ENCODE measurements at places on chromosomes 5 and 9.

DNA sequence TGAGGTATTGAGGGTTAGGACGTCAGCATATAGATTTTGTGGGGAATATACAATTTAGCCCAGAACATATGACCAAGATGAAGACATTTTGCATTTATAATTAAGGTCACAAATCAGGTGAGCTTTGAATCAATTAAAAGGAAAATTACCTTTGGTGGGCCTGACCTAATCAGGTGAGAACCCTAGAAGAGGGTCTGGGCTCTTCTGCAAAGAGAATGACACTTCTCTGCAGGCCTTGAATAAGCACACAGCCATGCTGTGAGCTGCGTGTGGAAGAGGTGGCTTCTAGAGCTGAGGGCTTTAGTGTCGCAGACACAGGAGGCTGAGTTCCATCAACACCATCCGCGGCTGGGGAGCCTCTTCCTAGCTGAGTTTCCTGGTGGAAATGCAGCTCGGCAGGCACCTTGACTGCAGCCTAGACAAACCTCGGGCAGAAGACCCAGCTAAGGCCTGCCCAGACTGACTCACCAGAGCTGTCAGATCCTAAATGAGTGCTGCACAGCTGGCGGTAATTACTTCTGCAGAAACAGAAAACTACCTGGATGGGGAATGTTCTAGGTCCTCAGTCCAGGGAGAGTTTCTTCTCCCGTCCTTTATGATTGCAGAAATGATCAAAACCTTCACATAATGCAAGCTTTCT is 287.5 kb upstream of the IRX1 start:
- DNase-seq, result no peak

DNA sequence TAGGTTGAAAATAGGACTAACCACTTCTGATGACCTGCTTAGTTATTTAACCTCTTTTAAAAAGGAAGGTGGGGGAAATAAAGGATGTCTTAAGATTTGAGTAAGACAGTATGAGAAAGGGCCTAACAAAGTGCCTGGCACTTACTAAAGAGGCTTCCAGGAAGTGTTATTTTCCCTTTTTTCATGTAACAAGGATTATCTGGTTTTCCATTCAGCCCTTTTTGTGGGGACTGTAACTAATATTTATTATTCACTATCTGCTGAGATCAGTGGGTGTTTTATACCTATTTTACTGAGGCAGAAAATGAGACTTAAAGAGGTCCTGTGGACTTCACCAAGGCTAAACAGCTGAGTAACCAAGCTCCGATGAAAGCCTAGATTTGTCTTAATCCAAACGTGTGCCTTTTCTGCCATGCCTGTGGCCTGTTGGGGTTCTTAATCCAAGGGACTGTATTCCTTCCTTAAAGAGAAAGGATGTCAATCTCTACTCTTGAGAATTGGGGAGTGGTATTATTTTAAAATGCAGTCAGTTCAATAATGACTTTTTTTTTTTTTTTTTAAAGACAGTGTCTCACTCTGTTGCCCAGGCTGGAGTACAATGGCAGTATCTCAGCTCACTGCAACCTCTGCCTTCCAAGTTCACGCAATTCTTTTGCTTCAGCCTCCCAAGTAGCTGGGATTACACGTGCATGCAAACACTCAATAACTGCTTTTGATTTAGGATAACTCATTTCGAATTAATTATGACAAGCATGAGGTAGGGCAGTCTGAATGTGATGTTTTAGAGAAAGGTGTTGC is 6.5 kb downstream of the JMY start:
- DNase-seq, result no peak

DNA sequence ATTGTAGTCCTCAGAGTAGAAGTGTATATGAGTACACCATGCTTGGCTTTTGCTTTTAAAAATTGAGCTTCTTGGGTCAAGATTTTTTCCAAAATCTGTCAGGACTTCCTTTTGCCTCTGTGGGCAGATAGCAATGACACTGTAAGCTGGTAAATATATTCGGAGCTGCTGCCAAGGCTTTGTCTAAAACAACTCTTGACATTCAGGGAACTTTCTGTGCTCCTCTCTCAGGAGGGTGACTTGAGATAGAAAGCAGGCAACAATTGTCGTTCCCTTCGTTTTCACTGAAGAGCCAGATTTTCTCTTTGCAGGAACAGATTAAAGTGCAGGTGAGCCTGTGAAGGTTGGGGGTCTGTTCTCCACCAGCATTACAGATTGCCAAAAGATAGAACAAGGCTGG is 230.5 kb downstream of the MAST4 start:
- no peak for DNase-seq

GRCh38 chr5:151243564-151243963 is 9.4 kb upstream of the GM2A start:
- DNase-seq, result peak; percentile 55

- DNase-seq, result no peak
These were observed 22.5 kb downstream of the HSPB3 start for GRCh38 chr5:54477941-54478478.

DNA sequence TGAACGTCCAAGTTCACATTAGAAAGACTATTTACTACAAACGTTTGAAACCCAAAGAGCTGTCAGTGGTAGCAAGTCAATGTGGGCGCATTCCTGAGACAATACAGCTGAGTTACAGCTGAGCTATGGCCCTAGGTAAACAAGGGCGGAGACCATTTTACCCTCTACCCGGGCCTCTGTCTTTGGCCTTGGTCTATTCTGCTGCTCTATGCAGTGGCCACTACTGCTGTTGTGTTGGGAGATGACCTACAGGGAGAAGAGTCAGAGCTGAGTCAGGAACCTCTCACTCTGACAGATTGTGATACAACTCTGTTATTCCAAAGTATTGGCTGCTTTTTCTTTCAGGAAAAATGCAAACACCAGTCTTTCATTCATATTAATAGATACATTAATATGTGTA is 700.6 kb downstream of the SEMA5A start:
- no peak for DNase-seq

DNA sequence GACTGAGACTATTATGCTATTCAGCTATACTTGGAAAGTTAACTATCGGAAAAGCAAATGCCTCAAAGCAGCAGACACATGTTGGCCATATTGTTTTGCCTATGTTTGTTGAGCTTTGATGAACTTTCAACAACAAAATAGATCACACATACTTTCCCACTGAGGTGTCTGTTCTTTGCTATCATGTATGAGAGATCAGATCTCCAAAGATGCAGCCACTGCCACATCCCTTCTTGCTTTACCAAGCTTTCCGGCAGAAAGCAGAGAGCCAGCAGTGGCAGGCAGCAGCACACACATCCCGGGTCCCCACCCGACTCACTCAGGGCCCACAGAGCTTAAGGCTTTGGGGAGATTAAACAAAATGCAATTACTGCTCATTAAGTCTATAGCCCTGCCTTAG is 18.8 kb downstream of the ZBTB5 start:
- DNase-seq, result no peak

GRCh38 chr9:93467462-93467861 is 14.1 kb upstream of the FAM120AOS start:
- DNase-seq, result no peak

DNA sequence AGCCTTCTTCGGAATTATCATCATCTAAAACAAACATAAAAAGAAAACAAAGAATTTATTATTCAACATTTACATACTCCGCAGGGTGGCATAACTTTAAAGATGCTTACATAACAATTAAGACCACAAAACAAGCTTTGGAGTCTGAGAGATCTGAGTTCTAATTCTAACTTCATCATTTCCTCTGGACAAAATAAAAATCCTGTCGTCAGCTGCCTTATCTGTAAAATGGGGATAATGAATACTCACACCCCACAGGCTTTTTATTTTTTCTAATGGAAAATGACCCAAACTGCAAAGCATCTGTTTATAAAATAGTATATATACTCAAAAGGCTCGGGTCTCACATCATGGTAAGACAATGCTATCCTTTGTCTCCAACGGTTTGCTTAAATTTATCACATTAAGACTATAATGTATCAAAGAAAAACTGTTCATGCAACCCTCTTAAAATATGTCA is 4.3 kb downstream of the ARRDC3 start:
- no peak for DNase-seq

- no peak for DNase-seq
These were observed 96.7 kb downstream of the MRPS27 start for GRCh38 chr5:72223371-72223770.

GRCh38 chr9:124300312-124300711 is 42.6 kb downstream of the NEK6 start:
- DNase-seq, result no peak

GRCh38 chr5:124438903-124439281 is 307.5 kb downstream of the ZNF608 start:
- DNase-seq, result no peak

- no peak for DNase-seq
These were observed 1211.1 kb upstream of the CDH18 start for GRCh38 chr5:21199087-21199486.

DNA sequence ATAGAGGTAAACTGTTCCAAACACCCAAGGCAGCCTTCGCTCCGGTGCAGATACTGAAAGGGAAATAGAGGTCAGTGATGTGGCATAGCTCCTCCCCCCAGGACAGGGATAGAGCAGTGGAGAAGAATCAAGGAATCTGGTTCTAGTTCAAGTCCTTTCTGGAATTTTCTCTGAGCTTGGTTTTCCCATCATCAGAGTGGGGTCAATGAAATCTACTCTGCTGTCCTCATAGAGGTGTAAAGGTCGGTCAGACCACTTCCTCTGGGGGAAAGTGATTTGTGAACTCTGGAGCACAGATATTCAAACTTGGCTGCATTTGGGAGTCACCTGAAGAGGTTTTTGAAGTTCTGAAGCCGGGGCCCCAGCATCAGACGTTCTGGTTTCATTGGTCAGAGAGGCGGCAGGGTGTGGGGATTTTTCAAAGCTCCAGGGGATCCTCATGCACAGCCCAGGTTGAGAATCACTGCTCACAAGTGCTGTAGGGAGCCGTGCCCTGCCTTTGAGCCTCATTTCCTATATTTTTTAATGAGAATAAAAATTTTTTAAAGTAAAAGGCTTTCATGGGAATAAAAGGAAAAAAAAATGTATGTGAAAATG is 105.7 kb upstream of the RAD23B start:
- DNase-seq, result no peak

DNA sequence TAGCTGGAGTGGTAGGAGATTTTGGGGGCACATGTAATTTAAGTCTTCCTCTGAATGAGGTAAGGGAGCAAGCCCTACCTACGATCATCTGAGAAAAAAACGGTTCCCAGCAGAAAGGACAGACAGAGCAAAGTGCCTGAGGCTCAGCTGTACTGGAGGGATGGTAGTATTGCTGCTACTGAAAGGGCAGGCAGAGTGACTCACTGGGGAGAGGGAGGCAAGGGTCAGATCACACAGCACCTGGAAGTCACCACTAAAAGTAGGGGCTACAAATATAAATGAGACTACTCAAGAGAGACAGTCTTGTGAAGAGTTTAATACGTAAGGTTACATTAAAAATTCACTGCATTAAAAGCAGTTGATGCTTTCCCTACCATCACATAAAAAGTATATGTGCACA is 75.9 kb downstream of the NFIB start:
- no peak for DNase-seq

GRCh38 chr5:639253-639530 is 27.1 kb downstream of the CEP72 start:
- DNase-seq, result no peak

GRCh38 chr5:149439899-149440542 is 60.9 kb upstream of the IL17B start:
- no peak for DNase-seq

- DNase-seq, result no peak
These were observed 924.8 kb upstream of the PTPRD start for GRCh38 chr9:11537566-11537965.

DNA sequence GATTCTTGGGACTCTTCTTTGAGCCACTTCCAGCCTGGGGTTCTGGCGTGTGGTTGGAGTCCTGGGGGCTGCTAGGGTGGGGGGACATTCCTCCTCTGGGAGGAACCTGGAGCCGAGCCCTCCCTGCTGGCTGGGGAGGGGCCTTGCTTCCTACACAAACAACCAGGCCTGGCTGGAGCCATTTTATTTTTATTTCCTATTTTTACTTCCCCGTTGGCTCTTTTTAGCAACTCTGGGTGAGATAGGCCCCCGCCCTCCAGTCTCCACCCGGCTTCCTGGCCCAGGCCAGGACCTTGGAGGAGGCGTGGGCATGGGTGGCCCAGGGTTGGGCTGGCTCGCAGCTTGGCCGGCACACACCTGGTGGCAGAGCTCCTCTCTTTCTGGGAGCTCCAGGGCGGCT is 15.1 kb downstream of the RXRA start:
- no peak for DNase-seq

DNA sequence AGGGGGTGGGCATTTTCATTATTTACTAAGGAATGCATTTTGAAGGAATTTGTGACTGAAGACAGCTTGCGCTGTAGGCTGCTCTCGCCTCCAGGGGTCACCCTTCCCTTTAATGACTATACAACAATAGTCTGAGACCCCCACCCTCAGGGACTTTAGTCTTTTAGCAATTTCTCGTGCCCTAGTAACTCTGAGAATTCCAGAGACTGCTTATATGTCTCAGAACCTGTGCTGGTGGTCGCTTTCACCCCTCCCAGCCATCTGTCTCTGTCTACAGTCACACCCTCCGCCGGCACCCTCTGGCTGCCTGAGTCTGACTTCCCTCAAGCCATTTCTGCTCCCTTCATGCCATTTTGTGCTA is 671.4 kb downstream of the NR2F1-AS1 start:
- no peak for DNase-seq

- DNase-seq, result no peak
These were observed 15.4 kb upstream of the IARS1 start for GRCh38 chr9:92308893-92309292.

GRCh38 chr5:110716247-110717245 is 9.9 kb downstream of the TMEM232 start:
- DNase-seq, result no peak

DNA sequence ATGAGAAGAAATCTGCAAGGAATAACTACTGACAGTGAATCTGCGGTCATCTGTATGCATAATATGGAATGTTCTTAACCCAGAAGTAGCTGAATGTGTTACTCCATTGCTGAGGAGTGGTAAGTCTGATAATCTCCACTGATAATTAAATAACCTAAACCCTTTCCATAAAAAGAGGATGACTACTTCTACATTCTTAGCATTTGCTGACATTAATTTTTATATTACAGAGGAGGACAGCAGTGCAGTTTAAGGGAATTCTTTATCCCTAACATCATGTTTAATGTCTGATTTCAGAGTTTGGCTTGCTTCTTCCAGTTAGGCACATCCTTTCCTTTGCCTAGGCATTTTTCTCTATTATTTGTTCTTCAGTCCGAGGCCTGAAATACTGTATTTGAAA is 52.2 kb downstream of the CDC42SE2 start:
- no peak for DNase-seq

DNA sequence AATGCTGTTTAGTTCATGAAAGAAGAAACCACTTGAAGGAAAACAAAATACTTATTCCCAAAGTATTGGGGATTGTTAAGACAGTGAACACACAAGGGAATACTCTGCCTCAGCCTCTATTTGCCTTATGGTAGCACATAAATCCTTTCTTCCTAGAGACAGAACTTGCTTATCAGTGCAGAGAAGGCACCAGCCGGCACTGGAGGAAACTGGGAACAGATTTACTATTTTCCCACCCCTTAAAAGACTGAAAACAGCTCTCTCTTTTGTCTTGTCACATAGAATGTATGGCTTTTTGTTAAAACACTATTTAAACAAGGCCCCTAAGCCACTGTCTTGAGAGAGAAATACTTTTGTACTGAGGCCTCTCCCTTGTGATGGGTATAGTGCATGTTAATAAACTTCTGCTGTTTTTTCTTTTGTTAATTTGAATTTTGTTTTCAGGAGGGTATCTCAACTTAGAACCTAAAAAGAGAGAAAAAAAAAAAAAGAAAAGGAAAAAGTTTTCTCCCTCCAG is 40.7 kb upstream of the EDIL3 start:
- DNase-seq, result no peak

- no peak for DNase-seq
These were observed 44.1 kb upstream of the SMU1 start for GRCh38 chr9:33120620-33121019.
